ENCODE measurements at places on chromosomes 12 and 14. TPM values are rescaled to one million over a fixed set of nuclear protein-coding genes. Genes with fewer than 3 reads are reported as not detected.

RNASE3 gene
- not detected for total RNA-seq

DNA sequence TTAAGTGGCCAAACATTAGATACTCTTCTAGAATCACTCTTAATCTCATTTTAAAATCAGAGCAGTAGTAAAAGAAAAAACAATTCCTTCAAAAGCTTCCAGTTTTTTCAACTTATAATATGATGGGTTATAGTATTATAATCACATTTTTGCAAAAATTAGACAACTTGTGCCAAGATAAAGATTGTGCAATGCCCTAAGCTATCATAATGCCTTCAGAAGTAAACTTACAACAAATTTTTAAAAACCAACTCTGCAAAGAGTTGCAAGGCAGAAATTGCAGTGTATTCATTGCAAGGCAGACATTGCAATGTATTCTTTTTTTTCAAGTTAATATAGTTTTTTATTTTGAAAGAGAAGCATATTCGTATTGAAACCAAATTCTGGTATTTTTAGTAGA, 47.2 kb upstream of the KITLG start:
- DNase-seq, result no peak

DNA sequence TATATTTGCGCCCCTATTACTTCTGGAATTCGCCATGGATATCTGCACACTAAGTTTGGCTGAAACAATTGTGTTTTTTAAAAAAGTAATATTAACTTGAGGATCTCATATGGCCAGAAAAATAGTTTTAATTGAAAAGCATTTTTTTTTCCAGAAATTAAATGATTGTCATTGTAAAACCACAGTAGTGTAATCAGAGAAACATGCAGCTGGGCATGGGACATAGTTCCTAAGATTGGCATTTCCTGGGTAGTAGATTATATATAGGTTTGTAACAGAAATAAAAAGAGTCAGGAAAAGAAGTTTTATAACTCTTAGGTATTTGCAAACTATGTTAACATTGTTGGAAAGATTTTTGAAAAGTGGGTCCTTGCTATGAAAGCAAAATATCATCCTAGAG, 17.6 kb downstream of the SSPN start:
- no peak for DNase-seq

- DNase-seq, result no peak
These were observed 116.5 kb downstream of the TTC6 start for GRCh38 chr14:37711831-37712475.

DNA sequence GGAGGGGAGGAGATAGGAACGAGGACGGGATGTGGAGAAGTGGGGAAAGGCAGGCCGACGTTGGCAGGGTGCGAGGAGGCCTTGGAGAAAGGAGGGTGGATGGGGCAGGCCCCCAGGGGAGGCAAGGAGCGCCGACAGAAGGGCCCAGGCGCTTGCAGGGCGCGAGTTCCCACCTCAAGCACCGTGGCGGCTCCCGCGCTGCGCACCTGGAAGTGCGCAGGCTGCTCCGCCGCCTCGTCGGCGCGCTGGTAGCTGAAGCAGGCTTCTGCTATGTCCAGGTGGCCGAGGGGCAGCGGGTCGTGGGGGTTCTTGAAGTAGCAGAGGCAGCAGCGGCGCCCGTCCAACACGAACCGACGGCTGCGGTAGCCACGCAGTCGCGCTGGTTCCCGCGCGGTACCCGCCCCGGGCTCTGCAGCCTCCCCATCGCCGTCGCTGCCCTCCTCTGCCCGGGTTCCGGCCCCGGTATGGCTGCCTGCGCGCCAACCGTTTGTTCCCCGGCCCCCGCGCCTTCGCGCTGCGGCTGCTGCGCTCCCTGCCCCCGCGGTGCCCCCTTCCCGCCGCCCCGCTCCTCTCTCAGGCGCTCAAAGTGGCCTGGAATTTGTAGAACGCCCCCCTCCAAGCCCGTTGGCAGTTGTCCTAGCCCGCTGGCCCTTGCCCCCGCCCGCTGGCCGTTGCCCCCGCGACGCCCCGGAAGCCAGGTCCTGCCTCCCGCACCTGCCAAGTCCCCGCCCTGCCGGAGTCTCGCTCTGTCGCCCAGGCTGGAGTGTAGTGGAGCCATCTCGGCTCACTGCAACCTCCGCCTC, 1.1 kb upstream of the ACTR6 start:
- DNase-seq, result peak; percentile 78

DNA sequence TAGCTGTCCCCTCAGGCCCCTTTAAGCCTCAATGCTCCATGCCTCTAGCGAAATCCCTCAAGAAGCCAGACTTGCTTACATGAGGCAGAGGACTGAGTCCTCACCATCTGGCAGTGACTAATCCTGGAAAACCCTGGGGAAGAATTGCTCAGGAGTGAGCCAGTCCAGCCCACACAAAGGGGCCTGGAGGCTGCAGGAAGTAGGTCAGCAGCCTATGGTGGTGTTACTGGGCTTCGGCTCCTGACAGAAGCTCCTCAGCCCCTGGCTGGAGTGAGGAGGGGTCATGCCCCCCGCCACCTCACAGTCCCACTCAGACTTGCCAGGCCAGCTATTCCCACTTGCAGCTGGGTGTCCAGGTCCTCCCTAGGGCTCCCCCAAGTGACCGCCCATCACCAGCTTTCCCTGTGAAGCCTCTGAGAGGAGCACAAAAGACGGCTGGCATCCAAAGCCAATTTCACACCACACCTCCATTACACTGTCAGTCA, 250.5 kb downstream of the DPF3 start:
- no peak for DNase-seq

DNA sequence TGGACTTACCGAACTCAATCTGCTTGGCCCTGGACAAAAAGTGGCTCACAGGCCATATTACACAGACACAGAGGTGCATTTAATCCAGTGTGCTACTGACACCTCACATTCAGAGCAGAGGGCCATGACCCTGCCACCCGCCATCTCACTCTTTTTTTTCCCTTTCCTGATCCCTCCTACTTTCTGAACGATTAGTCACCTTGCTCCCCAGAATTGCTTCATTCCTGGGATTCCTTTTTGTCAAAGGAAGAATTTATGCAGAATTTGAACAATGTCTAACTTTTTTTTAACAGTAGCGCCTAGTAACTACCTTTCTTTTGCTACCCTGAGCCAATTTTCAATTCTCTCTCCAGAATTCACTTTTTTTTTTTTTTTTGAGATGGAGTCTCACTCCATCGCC, 4.6 kb downstream of the PKP2 start:
- no peak for DNase-seq

Measured in activated T-helper 2 cell treated with anti-CD3 and anti-CD28 coated beads, Interferon-gamma antibody, Interleukin-2, Interleukin-4, amounts not matched to agents 10 μg/mL and 5 μg/mL and 100 μg/mL, durations not matched to agents 14 hours and 24 hours and 36 hours (primary cell).